ENCODE measurements at places on chromosomes 12 and 14. TPM values are rescaled to one million over a fixed set of nuclear protein-coding genes. Genes with fewer than 3 reads are reported as not detected.

GRCh38 chr14:33999771-34000291 is 49.0 kb upstream of the EGLN3 start:
- no peaks in the 10 kb centered on the region for H3K4me1 ChIP-seq
- H3K4me3 ChIP-seq, result no peak overlapping the region
- no peak overlapping the region for H3K27ac ChIP-seq
- H3K27me3 ChIP-seq, result no peaks in the 10 kb centered on the region
- no peaks in the 10 kb centered on the region for H3K36me3 ChIP-seq
- DNase-seq, result no peak

The KRT78 gene
- polyA plus RNA-seq, result 0.27 TPM

DNA sequence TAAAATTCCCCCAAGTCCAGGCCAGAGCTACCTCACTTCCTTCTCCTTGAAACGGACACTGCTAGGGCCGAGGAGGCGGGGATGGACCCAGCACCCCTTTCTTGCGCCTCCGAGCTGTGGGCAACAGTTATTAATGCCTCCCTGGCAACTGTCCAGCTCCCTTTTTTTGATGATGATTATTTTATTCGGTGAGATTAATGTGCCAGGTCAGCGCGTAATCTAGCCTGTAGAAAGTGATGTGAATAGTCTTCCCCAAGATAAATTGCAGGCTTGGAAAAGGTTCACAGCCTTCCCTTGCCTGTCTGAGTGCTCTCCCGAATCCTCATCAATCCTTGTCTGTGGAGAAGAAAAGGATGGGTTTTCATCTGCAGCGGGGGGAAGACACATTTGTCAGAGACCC is 54.3 kb downstream of the RNFT2 start:
- DNase-seq, result no peak
- H3K4me3 ChIP-seq, result no peak overlapping the region

DNA sequence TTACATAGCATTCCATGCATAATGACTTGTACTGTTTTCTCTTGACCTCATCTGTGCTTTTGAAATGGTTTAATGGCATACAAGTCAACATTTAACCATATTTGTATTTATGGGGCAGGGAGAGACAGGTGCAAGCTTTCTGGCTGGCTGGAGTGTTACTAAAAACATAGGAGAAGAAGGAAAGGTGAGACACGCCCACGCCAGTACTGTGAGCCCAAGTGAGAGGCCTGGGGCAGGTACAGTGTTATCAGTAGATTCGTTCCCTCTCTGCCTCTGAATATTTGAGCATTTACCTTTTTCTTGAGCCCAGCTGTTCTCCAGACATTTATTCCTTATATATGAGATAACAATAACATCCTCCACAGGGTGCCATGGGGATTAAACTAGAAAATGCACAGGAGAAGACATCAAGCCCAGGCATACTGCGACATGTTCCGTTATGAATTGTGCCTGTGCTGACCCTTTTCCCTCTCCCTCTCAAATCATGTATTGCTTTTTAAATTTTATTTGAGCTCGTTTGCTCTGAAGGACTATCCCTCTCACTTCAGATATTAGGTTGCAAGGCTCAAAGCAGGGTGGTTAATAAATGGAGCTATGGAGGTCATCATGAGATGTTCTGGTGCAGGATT is 34.6 kb upstream of the TUBA1C start:
- H3K4me1 ChIP-seq, result peaks cover 4% of the 10 kb centered on the region
- H3K27ac ChIP-seq, result peak overlapping the region; percentile 35
- no peaks in the 10 kb centered on the region for H3K27me3 ChIP-seq
- no peak for DNase-seq

DNA sequence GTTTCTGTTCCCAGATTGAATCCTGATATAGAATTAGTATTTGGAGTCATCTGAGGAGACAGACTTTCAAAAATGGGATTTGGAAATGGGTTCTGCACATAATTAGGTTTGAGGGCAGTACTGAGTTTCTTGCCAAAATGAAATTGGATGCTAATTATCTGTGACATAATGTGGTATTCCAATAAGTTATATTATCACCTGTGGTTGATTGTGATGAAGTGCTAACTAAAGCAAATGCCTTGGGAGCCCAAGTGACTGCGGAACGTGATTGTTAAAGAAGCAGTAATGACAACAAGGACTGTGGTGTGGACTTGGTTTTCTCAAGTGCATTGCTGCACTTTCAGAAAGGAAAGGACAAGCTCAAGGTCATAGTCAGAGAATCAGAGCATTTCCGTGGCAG is 337.0 kb downstream of the IPO8 start:
- no peak overlapping the region for H3K27ac ChIP-seq
- DNase-seq, result no peak
- H3K27me3 ChIP-seq, result no peaks in the 10 kb centered on the region
